Hypothalamus (tissue), 51 donors: ENCODE measurements at places on chromosomes 2 and 18.

GRCh38 chr2:127829845-127830246, 18.9 kb upstream of the WDR33 start:
- DNase-seq = no peak

DNA sequence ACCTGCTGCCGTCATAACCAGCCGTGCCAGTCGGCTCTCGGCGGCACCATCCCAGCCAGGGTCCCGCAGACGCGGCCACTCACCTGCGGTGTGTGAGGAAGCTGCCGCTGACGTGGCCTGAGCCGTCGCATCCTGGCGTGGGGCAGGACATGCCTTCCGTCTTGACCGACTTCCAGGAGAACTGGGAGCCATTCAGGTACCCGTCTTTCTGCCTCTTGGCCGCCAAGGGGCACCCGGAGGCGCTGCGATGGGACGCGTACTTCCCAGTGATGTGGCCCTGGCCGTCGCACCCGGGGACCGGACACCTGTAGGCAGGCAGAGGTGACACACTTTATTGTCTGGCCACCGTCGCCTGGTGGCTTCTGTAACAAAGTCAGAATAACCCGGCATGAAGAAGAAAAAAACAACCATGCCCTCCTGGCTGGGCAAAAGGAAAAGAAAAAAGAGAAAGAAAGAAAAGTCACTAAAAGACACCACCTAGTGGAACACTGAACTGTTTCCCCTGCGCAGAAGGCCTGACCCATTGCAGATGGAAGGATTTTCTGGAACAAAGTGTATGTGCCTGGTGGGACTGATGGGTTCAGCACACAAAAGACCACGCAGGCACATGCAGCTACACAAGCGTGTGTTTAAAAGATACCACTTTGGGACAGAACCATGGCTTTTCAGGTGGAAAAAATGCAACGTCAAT, 94.9 kb upstream of the PXDN start:
- DNase-seq = no peak

DNA sequence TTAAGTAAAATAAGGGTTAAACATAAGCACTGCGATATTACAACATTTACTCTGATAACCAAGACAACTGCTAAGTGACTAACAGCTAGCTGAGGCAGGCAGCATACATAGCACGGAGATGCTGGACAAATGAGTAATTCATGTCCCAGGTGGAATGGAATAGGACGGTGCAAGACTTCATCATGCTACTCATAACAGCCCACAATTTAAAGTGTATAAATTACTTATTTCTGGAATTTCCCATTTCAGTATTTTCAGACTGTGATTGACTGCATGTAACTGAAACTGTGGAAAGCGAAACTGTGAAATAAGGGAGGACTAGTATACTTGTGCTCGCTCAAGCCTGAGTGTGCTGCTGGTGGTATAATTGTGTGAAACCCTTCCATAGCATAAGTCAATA, 12.9 kb downstream of the IER3IP1 start:
- DNase-seq = no peak

GRCh38 chr2:218397820-218398436, 1.7 kb upstream of the CTDSP1 start:
- no peak for DNase-seq

DNA sequence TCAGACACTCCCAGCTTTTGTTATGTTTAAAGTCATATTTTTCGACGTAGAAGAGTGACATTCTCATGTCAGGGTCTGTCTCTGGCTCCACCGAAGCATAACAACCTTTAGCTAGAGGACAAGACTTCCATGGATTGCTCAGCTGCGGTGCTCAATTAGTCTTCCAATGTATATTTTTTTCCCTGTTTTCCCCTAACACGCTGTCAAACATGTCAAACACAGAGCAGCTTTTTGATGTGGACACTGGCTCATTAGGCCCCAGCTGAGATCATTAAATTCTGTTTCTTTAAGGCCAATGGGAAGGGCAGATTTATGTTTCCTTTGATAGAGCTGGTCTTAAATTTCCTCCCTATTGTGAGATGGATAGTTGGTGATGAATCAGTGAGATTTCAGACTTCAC, 525.4 kb downstream of the PIK3C3 start:
- DNase-seq = no peak

GRCh38 chr2:104033399-104033798, 820.5 kb upstream of the POU3F3 start:
- no peak for DNase-seq

DNA sequence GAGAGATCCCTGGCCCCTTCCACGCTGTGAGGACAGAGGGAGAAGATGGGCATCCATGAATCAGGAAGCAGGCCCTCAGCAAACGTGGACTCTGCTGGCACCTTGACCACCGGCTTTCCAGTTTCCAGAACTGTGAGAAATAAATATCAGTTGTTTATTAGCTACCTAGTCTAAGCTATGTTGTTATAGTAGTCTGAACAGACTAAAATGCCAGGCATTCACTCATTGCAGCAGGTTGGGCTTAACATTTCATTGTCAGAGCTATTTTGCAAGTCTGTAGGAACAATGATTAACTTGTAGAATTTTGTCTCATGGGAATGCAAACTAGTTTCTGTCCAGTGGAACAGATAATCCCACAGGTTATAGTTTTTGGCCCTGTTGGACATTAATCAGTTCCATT, 24.8 kb upstream of the TBC1D8 start:
- no peak for DNase-seq

- DNase-seq = no peak
These were observed 14.6 kb upstream of the NFATC1 start for GRCh38 chr18:79380816-79381806.

DNA sequence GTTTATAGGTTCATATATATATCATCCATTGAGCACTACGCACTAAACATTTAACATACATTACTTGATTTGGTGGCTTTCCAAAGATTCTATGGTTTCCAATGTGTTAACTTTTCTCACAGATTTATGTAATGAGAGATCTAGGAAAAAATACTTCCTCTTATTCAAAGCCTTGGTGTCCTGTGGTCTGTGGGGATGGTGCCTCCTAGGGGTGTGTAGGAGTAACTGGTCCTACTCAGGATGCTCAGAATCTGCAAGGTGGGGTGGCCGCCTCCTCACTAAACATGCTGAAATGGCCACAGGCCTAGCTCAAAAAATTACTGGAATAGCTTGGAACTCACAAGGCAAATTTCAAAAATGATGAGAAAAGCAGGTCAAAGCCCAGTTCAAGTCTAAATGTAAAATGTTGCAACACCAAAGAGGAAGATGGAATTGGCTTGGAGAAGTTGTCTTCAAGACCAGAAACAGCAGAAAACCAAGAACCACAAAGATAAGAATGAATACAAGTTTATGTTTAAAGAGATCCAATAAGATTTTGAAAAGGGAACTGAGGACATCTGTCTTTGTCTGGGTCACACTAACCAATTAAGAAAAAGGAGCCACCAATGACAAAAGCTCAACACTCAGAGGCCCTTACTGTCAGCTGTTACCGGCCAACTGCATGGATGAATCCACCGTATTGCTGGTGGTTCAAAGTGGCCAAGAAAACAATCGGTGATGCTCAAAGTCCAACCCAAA, 11.5 kb downstream of the GPR55 start:
- DNase-seq = no peak

DNA sequence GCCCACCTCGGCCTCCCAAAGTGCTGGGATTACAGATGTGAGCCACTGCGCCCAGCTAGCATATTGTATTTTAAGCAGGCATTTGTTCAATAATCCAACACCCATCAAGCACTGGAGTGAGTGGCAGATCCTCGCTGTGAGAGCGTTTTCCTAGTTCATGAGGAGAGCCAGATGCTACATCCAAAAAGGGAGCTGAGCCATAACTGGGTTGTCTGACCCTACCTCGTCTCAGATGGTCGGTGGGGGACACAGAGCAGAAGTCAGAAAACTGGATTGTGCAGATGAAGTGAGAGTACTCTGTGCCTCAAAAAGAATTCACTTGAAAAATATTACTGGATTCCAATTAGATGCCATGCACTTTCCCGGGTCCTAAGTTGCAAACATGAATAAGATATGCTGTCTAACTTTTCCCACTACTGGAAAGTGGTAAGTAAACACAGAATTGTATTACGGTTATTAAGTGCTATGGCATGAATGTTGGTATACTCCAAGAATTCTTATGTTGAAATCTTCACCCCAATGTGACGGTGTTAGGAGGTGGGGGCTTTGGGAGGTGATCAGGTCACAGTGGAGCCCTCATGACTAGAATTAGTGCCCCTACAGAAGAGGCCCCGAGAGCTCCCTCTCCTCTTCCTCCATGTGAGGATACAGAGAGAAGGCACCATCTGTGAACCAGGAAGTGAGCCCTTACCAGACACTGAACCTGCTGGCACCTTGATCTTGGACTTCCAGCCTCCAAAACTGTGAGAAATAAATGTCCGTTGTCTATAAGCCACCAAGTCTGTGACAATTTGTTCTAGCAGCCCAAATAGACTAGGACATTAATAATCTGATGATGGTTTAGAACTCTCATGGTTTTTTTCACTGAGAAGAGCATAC, 21.5 kb downstream of the SOWAHC start:
- no peak for DNase-seq

- no peak for DNase-seq
These were observed 1.7 kb downstream of the MZT2B start for GRCh38 chr2:130183512-130184373.

DNA sequence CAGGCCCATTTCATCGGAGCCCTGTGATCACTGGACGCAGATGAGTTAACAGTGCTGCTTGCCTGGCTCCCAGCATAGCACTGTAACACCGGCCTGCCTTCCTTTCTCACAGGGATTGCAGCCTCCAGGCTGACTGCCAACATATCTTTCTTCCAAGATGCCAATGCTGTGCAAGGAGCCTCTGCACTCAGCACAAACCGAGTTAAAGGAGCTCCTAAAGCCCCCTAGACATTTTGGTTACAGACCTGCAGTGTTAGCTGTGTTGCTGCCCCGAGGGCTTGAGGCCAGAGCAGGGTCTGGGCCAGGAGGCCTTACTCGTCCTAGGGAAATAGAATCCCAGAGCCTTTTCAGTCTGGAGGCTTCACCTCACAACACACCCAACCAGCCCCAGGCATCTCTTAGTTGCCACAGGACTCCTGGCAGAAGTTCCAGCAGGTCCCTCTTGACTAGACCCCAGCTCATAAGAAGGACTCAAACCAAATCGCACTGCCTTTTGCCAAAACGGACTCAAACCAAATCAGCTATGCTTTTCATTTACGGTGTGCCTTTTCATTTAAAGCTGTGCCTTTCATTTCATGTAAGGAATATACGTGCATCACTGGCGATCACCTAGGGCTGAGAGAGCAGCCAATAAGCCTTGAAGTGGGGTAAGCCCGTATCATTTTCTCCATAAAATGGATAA, 58.4 kb upstream of the EML4 start:
- no peak for DNase-seq

DNA sequence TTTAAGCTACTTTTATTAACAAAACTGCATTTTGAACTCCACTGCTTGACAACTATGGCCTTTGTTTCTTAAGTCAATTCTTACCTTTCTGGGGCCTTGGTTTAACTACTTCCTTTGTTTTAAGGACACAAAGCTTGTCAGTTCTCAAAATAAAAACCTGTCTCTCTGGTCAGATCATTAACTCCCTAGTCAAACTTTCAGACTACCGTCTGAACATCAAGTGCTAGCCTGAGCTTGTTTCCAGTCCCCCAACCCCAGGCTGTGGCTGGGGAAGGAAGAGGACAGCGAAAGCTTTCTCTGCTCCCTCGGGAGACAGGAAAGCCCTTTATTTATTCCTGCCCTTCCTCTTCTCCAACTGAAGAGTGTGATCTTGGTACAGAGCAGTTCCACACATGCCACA, 1.7 kb downstream of the SH3YL1 start:
- no peak for DNase-seq

GRCh38 chr18:22210311-22210754, 40.9 kb downstream of the GATA6 start:
- no peak for DNase-seq

- no peak for DNase-seq
These were observed 408.8 kb downstream of the HRH4 start for GRCh38 chr18:24869285-24869684.

- DNase-seq = no peak
These were observed 3.3 kb upstream of the NAPG start for GRCh38 chr18:10522574-10522973.

- DNase-seq = no peak
These were observed 25.3 kb upstream of the SEMA4C start for GRCh38 chr2:96895032-96895745.

GRCh38 chr2:196229013-196229412, 57.6 kb upstream of the STK17B start:
- no peak for DNase-seq

DNA sequence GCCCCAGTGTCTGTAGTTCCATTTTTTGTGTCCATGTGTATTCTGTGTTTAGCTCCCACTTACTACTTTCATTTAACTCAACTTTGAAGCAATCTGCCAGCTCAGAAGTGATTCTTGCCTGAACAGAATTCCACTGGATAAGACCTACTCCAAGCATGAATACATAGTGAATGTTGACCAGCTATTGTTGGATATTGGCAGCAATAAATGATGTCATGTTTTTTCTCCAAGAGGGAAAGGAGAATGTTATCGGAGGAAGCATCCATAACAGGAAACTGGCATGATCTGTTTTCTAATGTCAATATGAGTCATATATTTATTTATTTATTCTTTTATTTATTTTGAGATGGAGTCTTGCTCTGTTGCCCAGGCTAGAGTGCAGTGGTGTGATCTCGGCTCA, 36.8 kb upstream of the TRAPPC8 start:
- no peak for DNase-seq

DNA sequence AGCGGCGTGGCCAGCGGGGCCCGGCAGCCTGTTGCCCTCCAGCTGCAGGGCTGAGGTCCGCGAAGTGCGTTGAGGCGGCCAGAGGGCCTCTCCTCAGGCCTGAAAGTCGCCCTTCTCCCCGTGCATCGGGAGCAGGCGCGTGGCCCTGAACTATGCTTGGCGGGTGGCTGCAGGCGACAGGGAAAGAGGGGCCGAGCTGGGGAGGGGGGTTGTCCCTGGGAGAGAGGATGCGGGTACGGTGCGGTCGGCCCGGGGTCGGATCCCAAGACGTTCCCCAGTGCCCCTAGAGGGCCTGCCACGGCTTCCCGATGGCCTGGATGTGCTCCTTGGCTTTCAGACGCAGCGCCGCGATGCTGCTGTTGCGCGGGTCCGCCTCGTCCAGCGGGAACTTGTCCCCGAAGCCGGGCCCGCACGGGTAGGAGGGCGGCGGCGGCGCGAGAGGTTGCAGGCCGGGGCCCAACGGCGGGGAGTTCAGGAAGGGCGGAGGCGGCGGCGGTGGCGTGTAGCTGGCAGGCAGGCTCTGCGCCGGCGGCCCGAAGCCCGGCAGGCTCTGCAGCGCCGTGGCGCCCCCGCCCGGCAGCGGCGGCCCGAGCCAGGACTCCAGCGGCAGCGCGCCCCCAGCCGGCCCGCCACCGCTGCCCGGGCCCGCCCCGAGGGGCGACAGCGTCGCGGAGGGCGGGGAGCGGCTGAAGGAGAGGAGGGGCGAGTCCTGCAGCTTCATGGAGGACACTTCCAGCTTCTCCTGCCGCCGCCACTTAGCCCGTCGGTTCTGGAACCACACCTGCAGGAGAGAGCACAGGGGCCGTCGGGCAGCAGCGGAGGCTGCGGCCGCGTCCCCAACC, 4.3 kb downstream of the RAX start:
- DNase-seq = no peak

DNA sequence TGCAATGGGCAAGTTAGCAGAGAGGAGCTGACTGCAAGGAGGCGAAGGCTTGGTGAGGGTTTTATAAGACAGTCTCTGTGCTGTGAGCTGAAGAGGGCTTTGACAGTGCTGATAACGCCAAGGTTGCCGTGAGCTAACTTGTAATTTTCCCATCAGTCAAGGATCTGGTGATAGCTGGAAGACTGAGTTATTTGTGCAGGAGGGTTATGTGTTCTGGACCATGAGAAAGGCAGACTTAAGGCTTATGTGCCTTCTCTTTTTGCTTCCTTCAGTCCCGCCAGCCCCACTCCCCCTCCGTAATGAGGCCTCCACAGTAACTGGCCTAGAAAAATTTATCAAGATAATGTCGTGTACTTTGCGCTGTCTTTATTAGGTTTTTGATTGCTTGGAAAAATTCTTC, 94.6 kb downstream of the RTP5 start:
- no peak for DNase-seq
